CD4-positive, alpha-beta T cell (primary cell): ENCODE measurements at places on chromosomes 3 and 15. TPM values are rescaled to one million over a fixed set of nuclear protein-coding genes. Genes with fewer than 3 reads are reported as not detected.

Gene DUOXA2
- not detected for total RNA-seq

Gene GATA2
- 0.17 TPM for total RNA-seq

Gene ZBED2
- total RNA-seq = 0.11 TPM

Gene OCA2
- not detected for total RNA-seq

Gene HRH1
- total RNA-seq = not detected

Gene SERPINI2
- not detected for total RNA-seq

Gene STAC
- total RNA-seq = not detected

Gene EPHB3
- 0.19 TPM for total RNA-seq

Gene CD200R1
- 4.7 TPM for total RNA-seq

Gene LDHAL6B
- not detected for total RNA-seq

Gene TTLL13
- 0.63 TPM for total RNA-seq

Gene GXYLT2
- not detected for total RNA-seq

Gene SMCO1
- not detected for total RNA-seq

Gene CPNE9
- total RNA-seq = 0.45 TPM

Gene CPLX3
- 0.53 TPM for total RNA-seq

Gene RNU5B-1
- 23.7 TPM for total RNA-seq

Gene RLBP1
- total RNA-seq = not detected

Gene ZNF620
- 0.82 TPM for total RNA-seq

Gene ATP10A
- total RNA-seq = 30.4 TPM

Gene GRK7
- 0.22 TPM for total RNA-seq

Gene SELENOS
- total RNA-seq = 48.5 TPM

Gene TNFSF10
- 9.2 TPM for total RNA-seq

Gene LAMB2
- total RNA-seq = 0.36 TPM

Gene GOLGA6A
- 0.42 TPM for total RNA-seq

Gene AMIGO3
- total RNA-seq = 0.82 TPM

Gene SERF2
- total RNA-seq = 319 TPM

Gene SLC28A1
- not detected for total RNA-seq

Gene CASR
- 0.03 TPM for total RNA-seq

Gene GPR62
- total RNA-seq = not detected

Gene ROBO2
- total RNA-seq = not detected

Gene FOXB1
- 0.14 TPM for total RNA-seq

Gene GRIP2
- not detected for total RNA-seq

Gene KIF15
- total RNA-seq = 0.11 TPM

Gene SERPINI1
- 0.64 TPM for total RNA-seq

Gene C3orf20
- total RNA-seq = not detected

Gene MOBP
- not detected for total RNA-seq

Gene NUP210
- total RNA-seq = 83.5 TPM

Gene RBM5
- total RNA-seq = 330 TPM

Gene CCR1
- 0.34 TPM for total RNA-seq

Gene SUMF1
- 8.1 TPM for total RNA-seq

Gene COLQ
- total RNA-seq = 3.5 TPM

Gene CXCR6
- 1.7 TPM for total RNA-seq

Gene OTOL1
- total RNA-seq = not detected

Gene STRC
- 2.1 TPM for total RNA-seq
